SK-N-MC (cell line): ENCODE measurements at places on chromosomes 7 and 10.

DNA sequence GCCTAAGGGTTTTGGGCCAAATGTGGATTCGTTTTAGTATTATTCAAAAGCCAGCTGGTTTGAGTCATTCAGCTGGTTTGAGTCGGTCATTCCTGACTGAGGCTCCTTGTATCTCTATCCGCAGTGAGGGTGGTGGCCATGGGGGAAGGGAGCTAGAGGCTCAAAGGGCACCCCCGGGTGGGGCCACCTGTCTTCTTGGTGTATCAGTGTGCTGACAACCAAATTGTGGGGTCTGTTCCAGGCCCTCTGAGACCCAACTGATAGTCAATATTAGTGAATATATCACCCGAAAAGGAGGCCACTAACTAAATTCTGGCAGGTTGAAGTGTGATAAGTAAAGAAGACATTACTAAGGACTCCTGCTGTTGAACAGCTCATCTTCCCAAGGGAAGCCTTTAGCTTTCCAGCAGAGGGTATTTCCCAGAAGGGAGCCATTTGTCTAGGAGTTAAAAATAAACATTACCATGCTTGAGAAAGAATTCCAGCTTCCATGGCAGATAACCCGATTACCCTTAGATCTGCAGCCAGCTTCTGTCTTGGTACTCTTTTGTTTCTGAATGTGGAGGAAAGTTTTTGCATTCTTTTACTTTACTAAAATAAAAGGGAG, 29.9 kb upstream of the DDX50 start:
- no peak for DNase-seq

DNA sequence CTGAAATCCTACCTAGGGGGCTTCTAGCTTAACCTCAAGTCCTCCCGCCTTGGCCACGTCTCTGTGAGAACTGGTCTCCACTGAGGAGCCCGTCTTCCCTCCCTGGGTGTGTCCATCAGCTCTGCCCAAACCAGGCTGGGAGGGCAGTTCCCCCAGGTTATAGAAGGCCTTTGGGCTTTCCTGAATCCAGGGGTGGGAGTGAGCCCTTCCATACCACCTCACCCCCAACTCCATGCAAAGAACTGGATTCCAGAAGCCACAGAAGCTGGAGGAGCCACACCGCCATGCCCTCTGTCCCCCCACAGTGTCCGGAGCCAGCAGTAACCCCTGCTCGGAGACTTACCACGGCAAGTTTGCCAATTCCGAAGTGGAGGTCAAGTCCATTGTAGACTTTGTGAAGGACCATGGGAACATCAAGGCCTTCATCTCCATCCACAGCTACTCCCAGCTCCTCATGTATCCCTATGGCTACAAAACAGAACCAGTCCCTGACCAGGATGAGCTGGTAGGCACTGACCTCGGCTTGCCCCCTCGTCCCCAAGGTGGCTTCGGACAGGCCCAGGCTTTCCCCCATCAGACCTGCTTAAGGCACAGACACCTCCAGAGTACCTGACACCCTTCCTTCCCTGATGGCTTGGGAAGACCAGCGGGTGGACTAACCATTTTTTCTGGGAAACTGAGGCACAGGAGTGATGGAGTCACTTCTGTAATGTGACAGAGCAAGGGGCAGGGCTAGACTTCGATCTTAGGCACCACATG, 4.7 kb downstream of the CPA1 start:
- no peak for DNase-seq

DNA sequence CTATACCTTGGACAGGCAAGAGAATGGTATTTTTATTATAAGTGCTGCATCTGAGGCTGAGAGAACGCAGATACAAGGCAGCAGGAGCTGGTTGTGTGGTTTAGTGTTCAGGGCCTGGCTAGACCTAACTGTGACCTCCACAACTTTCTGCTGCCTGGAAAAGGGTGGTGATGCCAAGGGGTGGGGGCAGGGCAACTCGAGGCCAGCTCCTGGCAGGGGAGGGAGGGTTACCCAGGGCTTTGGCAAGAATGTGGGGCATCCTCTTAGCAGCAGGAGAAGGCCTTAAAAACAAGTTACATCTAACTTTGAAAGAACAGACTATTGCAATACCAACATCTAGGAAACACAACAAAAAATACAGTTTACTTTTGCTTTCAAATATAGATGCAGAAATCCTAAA, 13.0 kb downstream of the MXI1 start:
- DNase-seq, result no peak

DNA sequence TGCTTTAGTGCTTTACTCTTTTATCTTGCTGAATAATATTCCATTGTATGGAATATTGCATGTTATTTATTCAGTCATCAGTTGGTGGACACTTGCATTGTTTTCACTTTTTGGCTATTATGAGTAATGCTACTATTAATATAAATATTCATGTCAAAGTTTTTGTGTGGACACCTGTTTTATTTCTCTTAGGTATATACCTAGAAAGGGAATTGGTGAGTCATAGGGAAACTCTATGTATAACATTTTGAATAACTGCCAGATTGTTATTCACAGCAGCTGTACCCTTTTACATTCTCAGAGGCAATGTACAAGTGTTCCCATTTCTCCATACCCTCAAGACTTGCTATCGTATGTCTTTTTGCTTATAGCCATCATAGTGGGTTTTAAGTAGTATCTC, 268.7 kb downstream of the SEMA3A start:
- no peak for DNase-seq

DNA sequence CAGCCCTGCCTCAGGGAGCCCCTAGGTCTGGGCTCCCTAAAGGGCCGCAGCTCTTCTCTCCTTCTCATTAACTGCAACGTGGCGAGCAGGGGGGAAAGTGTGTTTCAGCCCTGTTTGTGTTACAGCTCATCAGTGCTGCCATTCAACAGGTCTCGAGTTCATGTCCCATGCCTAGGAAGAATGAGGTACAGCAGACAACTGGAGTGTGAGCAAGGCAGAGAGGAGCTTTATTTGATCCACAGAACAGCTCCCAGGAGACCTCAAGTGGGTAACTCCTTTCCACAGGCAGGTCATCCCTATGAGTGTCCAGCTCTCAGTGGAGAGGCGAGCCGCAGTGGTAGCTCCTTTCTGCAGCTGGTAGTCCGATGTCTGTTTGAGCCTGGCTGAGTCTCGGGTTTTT, 313.1 kb downstream of the AUTS2 start:
- DNase-seq, result no peak

DNA sequence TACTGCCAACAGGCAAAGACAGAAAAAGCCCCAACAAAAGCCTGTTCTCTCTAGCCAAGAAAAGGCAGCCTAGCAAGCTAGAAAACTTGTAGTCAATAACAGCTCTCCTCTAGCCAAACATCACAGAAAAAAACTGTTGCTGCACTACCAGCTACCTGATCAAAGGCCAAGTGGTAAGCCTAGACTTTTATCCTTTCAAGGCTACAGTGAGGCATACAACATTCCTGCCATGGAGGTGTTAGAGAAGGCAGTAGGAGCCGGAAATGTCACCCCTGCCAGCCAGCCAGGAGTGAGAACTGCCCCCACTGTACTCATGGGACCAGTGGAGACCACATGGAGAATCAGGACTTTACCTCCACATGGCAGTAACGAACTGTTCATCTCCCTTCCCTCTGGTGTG, 31.2 kb downstream of the CCDC126 start:
- no peak for DNase-seq

DNA sequence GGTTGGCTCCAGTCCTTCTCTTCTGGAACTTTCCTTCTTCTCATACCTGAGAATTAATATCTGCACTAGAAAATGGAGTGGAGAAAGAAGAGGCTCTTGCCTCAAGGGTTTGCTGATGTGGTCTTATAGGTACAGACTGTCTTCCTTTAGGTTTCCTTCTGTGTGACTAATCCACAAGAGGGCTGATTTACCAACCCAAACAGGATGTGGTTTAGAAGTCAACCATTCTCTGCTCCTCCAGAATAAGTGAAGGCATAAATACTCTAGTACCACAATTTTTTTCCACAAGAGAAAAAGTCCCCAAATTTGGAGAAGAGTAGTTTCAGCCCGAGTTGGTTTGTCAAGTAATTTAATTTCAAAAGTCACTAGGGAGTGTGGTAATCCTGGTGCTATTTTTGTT, 85.8 kb downstream of the NRP1 start:
- DNase-seq, result no peak

- no peak for DNase-seq
Observed at GRCh38 chr7:84693483-84693882, 493.4 kb downstream of the SEMA3D start.

- DNase-seq, result no peak
Observed at GRCh38 chr10:72639441-72639873, 13.6 kb upstream of the MICU1 start.

DNA sequence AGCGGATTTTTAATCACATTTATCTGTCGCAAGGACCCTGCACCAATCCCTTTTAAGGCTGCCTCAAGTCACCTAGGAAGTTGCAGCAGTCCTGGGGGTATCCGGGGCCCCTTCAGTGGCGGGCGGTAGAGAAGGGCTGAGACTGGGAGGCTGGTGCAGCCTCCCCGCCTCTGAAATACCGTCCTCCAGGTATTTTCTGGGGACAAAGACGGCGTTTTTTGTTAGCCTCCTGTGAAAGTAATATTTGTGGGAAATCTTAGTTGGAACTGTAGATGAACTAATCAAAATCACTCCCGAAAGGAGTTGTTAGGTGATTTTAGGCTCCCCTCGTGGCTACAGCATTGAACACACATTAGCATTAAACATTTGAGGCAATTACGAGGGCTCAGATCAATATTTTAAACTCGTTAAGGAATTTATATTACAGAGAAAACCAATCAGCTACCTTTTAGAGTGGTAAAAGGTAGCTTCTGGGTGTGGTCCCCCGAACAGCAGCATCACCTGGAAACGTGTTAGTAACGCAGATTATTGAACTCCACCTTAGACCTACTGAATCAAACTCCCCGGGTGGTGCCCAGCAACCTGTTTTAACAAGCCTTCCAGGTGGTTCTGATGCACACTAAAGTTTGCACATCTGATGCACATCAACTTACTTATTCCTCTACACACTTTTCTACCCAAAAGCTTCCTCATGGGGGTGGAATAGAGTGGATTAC, 530 bp upstream of the ANXA7 start:
- DNase-seq, result no peak

- no peak for DNase-seq
Observed at GRCh38 chr7:144118341-144118740, 4.6 kb upstream of the OR2A14 start.

DNA sequence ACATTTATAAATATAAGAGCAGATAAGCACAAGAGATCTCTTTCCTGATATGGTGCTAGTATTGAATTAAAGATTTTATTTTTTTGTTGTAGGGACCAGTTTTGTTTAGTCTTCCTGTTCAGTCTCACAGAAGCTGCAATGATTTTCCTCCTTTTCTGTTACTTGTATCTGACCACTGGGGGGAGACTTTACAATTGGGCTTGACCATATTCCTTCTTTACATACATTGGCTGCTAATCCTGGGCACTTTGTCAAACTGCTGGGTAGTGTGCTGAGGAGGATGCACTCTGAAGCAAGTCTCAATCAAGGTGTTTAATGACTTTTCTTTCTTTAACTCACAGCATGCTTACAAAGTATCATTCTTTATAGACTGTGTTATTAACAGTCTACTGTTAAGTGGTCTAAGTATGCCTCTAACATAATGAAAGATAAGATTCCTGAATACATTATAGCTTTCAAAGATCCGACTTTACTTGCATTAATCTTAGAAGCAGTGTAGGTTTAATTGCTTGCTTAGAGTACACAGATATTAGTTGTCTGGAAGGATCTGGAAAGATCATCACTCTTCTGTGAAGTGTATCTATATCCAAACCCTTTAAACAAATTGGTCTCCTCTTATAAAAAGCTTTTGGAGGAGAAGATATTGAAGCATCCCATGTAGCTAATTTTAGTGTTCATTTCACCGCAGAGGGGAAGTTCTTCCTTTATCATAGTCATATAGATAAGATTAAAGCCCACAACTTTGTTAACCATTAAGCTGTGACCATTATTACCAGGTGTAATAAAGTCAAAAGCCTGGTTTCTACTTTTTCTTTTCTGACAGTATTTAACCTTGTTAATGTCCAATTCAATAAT, 3.1 kb downstream of the PALS2 start:
- DNase-seq, result peak; percentile 40

DNA sequence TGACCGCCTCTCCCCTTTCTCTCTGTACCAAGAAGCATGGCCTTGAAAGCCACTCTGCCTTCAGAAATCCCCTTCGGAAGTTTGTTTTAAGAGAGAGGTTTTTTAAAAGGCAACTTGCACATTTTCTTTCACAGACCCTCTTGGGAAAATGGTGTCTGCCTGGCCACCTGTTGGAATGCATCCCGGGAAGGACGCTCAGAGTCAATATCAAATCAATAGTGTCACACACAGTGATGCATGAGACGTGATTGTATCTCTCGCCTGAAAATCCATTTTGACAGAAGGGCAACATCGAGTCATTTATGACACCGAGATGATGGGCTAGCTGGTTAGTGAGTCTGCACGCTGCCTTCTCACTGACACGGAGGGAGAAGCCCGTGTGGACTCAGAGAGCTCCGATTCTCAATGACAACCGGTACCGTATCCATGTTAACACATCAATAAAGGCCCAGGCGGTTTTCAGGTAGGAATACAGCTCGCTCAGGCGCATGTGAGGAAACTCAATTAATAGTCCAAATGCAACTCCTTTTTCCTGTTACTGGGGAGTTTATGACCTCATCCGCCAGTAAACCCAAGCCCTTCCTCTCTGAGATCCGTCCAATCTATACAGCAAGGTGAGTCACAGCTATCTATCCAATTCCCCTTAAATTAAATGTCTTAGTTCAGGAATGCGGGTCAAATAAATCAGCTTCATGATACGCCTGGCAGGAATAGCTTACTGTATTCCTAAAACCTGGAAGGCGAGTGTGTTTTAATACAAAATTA, 621.5 kb upstream of the MKI67 start:
- no peak for DNase-seq

DNA sequence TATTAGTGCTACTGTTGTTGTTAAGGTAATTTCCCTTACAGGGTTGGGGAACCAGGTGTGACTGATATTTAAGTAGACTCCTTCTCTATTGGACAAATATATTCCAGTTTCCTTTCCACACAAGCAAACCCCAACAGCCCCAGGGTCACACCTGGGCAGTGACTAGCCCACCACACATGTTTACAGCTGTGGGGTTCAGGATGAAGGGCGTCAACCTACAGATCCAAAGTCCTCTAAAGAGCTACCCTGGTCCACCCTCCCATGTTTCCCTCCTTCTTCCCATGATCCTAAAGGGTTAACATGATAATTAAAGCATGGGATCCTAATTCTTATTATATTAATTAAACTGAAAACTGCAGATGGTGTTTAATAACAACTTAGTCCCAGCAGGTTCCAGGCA, 701.5 kb downstream of the GRID1 start:
- no peak for DNase-seq

- no peak for DNase-seq
Observed at GRCh38 chr10:102714621-102715455, at the start of gene SFXN2. TSS of gene SFXN2 (plus strand) at chr10:102714636. CDS start at chr10:102726637, 12,001 bp downstream.

GRCh38 chr10:10209167-10209566, 808.5 kb upstream of the CELF2 start:
- DNase-seq, result no peak

GRCh38 chr10:96714746-96715255, 5.5 kb downstream of the PIK3AP1 start:
- DNase-seq, result no peak
